ENCODE measurements at places on chromosomes 16 and 17.

GRCh38 chr16:2490190-2491105 is 15.5 kb downstream of the TBC1D24 start:
- DNase-seq, result no peak

- no peak for DNase-seq
Observed at GRCh38 chr16:57959121-57959520, 11.8 kb downstream of the CNGB1 start.

DNA sequence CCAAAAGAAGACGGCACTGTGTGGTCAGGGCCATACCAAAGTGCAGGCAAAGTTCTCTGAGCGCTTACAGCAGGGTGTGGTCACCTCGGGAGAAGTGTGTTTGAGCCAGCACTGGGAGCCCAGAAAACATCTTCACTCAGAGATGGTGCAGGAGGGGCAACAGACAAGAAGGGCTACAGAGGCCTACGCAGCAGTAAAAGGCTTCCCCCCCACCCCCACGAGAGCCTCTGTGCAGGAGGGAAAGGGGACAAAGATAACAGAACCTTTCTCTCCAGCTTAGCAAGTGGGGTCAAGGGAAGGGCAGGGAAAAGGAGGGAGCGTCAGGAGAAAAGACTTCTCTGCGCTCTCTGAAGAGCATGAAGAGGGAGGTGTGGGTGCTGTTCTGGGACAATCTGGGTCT is 2.8 kb downstream of the VAT1 start:
- DNase-seq, result no peak

DNA sequence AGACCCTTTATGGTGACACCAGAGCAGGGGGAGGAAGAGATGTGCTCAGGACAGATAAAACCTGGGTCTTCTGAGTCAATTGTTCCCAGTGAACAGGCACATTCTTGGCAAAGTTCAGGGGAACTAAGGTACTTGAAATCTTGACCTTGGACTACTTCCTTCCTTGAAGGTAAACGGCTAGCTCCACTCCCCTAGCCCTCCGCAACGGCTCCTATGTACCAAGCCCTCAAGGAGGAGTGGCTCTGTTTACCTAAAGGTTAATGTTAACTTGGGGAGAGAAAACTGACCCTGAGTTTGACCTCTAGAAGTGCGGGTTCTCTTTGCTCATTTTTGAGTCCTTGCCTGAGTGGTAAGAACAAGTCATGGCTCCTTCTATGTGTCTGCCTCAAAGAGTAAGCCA is 7.8 kb downstream of the TTLL6 start:
- no peak for DNase-seq

All from activated naive CD4-positive, alpha-beta T cell treated with Interleukin-2 at 50 U/mL for 16 hours (primary cell).